ENCODE measurements at places on chromosomes 3 and 15.

GRCh38 chr3:25566358-25566920 lies 98.3 kb downstream of the TOP2B start:
- DNase-seq, result no peak

GRCh38 chr3:33256249-33256648 lies 21.0 kb upstream of the FBXL2 start:
- DNase-seq, result no peak

DNA sequence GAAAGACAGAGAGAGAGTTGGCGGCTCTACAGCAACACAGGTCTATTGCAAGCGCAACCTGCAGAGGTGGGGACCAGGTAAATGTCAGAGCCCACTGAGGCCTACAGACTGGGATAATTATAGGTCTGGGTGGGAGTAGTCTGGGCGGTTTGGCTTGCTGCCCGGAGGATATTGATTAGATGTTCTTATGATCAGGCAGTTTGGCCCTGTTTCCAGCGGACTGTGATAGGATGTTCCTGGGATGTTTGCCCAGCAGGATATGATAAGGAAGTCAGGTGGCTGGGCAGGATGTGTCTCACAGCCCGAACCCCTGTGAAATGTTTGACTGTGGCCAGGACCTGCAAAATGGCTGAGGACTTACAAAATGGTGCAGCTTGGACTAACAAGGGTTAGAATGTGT lies 364.9 kb downstream of the NAALADL2 start:
- DNase-seq, result no peak

- DNase-seq, result peak; percentile 63
These were observed 127.4 kb downstream of the NSMCE3 start for GRCh38 chr15:29142129-29142747.

- no peak for DNase-seq
These were observed 33.5 kb downstream of the HMCES start for GRCh38 chr3:129312021-129312639.

- DNase-seq, result no peak
These were observed 69.9 kb downstream of the TBC1D5 start for GRCh38 chr3:17672506-17672905.

DNA sequence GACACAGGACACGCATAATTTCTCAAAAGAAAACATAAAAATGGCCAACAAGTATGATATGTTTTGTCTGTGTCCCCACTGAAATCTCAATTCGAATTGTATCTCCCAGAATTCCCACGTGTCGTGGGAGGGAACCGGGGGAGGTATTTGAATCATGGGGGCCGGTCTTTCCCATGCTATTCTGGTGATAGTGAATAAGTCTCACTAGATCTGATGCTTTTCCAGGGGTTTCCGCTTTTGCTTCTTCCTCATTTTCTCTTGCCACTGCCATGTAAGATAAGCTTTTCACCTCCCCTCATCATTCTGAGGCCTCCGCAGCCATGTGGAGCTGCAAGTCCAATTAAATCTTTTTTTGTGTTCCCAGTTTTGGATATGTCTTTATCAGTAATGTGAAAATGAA lies 12.1 kb upstream of the POU1F1 start:
- no peak for DNase-seq

DNA sequence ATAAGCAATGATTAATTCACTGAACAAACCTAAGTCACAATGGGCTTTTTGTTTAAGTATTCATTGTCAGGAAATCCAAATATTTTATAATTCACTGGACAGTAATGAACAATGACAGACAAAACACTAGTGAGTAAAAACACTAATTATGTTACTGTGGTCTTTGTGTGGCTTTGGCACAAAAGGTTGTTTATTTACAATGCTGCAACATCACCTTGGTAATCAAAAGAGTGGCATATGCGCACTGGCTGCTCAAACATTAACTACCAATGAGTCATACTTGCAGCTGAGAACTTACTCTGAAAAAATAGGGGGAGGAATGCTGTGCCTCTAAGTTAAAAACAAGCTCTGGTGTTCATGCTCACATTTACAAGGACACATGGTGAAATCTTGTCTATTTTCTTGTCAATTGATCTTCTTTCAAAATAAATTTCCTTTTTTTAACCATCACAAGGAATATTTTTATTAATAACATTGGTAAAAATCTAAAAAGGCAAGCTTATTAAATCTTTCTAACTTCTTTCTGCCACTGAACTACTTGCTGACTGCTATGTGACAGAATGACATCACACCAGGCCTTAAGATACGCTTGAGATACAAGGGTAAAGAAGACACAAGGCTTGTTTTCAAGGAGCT lies 85.2 kb upstream of the PPIB start:
- no peak for DNase-seq

DNA sequence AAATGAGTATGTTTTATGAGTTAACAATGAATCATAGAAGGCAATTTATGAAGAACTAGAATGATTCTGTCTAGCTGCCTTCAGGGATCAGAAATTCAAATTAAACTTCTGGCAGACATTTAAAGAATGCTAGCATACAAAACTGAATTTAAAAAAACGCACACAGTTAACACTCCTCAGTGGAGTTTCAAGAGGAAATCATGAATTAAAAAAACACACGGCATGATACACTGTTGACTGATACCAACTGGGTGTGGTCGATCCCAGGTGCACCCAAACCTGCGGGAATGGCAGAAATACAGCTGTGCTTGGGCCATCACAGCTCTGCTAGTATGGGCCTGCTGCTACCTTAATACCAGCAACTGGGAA lies 526.0 kb downstream of the FOXP1 start:
- DNase-seq, result no peak

- DNase-seq, result no peak
These were observed 881.8 kb upstream of the NR2F2 start for GRCh38 chr15:95448531-95449229.

DNA sequence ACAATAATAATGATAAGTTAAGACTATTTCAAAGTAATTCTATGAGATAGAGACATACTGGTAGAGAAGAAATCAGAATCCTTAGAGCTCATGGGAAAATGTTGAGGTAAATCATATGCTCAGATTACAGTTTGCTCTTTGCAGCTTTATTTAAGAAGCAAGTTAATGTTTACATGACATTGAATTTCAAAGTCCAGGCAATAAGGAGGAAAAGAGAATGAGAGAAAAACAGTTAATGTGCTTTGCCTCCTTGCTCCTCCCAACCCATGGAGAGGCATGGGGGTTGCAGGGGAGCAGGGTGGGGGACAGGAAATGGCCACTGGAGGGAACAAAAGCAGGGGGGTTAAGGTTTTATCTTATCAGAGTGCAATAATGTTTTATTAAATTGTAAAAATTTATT lies 42.2 kb upstream of the ZBTB38 start:
- DNase-seq, result no peak

DNA sequence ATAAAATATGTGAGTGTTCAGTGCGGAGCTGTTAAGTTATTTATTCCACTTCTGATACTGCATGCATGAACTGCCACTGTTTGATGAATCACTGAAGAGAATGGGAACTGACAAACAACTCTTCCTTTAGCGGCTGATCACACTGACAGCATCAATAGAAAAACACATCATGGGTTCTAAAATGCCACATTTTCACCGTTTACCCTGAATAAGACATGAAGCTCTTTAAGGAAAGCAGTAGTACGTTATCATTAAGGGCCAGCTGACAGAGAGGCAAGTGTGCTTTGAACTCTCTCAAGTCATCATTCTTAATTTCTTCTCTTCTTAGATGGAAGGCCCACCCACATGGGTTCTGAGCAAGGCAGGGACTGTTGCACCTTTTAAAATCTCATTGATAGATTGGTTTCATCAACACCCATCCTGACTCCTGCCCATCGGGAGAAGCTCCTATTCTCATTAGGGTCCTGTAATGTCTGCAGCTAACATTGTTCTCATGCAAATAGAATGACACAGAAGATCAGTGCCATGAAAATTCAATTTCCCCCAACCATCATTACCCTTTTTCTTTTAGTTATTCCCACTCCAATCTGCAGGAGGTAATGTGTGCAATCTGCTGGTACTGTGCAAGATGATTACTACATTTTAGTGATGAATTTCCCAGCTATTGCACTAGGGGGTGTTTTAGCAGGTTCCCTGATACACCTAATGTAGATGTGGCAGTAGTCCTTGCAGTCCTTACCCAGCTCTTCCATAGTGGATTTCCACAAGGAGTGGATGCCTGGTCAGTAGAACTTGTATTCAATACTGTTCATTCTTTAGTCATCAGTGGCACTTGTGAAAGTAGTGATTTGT lies 119.1 kb downstream of the ROBO2 start:
- DNase-seq, result no peak

All from RWPE2 (cell line).